ENCODE measurements at places on chromosomes 13 and 19.

DNA sequence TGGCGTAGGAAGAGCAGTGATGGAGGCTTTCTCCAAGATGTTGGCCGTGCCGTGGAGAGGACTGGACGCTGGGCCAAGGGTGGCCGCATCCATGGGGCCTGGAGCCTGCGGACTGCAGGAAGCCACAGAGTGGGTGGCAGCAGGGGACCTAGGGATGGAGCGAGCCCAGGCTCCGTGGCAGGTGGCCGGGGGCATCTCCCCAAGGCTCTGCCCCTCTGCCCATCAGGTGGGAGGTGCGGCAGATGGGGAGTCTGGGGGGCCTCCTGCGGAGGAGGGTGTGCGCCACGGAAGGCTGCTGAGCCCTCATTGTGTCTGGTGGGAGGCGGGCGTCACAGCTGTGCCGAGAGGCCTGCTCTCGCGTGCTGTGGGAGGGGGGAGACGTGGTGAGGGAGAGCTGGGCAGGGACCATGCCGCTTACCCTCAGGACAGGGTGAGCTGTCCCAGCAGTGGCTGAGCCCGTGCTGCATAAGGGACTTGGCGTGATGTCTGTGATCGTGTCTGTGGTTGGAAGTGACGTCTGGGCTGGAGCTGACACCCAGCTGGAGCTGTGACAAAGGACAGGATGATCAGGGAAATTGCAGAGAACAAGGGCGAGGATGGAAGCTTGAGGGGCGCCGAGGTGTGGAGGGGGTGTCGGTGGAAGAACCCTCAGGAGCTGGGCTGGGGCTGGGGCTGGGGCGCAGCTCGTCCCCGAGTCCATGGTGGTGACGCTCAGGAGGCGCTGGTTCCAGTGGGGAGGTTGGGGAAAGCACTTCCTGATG is 13.4 kb downstream of the MCF2L start:
- no peak for DNase-seq

GRCh38 chr19:46408664-46409039 is 4.7 kb downstream of the CCDC8 start:
- peak; percentile 49 for DNase-seq

- DNase-seq = no peak
Measured at GRCh38 chr13:44425041-44425814, 51.6 kb downstream of the SERP2 start.

DNA sequence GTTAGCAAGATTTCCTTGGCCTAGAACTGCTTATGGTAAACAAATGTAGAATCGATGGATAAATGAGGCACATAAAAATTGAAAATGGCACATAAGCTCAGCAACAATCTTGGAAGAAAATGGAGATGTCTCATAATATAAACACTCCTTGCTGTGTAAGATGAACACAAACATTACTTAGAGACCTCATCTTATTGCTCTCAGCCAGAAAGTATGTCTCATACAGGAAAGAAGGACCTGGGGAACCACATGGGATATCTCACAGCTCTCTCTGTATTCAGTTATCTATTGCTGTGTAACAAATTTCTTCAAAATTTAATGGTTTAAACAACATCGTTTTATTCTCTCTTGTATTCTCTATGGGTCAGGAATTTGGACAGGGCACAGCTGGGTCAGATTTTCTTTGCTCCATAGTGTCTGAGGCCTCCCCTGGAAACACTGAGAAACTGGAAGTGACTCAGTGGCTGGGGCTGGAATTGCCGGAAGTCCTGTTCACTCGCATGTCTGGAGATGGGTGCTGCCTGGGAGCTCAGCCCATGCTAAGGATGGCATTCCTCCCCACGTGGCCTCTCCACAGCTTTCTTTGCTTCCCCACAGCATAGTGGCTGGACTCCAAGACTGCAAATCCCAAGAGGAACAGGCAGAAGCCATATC is 105.1 kb downstream of the NUFIP1 start:
- peak; percentile 83 for DNase-seq

- DNase-seq = peak; percentile 76
Measured at GRCh38 chr13:66482836-66483235, 747.3 kb downstream of the PCDH9 start.

GRCh38 chr13:29418026-29418425 is 177.5 kb downstream of the SLC7A1 start:
- no peak for DNase-seq

DNA sequence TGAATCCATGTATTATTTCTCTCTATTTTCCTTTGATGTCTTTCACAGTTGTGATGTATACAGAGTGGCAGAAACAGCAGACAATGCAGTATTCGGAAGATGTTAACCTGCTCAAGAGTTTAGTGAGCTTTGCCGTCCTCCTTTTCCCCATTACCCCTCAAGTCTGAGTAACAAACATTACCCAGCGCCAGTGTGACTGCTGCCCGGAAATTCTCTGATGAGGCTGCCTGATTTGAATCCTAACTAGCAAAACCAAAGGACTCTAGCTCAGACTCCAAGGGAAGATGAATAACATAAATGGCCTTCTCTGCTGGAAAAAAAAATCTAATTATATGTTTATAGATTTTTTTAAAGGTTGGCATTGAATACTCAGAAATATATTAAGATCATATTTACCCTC is 247.3 kb upstream of the SOX21 start:
- no peak for DNase-seq

DNA sequence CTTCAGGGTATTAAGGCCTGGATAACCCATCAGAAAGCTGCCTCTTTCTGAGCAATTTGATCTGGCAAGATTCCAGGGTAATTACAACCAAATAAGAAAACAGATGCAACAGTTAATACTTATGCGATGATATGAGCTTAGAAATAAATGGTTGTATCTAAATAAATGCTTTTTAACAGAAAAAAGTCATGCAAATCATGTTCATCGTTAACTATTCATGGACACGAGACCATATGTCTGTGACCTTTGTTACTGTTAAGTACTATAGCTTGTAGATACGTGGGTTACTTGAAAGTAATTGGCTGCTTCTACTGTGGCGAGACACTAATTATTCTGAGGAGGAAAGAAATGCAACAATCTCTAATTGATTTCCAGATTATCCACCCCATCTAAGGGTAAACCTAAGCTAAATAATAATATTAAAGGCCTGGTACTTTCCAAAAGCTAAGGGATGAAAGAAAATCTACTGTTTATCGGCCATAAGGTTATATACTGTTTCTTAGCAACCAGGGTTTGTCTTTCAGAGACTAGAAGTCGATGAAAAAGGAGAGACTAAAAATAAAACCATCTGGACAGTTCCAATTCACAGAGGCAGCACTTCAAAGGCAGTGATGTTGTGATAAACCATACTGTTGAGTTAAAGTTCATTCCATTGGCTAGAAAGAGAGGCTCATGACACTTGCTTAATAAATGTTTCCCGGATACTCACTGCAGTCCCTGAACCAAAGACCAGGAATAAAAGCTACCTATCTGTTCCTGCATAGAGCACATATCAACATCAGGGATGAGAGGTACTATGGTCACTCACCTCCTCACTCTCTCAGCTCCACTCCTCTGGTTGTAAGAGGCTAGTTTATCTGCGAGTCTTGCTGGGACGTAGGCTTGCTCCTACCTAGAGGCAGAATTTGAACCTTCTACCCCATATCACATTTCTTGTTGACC is 1.5 kb downstream of the EPSTI1 start:
- peak; percentile 76 for DNase-seq

DNA sequence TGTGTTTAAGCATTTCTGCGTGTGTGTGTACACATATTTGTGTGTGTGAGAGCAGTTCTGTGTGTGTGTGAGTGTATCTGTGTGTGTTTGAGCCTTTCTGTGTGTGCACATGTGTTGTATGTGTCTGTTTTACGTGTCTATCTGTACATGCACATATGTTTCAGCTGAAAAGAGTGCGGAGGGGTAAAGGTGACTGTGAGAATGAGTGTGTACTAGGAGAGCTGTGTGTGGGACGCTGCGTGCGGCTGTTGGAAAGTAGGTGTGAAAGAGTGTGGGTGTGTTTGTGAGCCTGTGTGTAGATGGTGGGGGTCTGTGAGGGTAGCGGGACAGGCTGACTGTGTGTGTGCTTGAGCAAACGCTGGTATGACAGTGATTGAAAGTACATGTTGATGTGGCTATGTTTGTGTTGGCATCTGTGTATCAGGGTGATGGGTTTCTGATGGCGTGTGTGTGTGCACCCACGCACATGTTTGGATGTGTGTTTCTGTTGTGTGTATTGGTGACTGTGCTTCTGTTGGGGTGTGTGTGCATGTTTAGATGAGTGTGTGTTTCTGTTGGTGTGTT is 7.5 kb upstream of the TPM4 start:
- DNase-seq = no peak

DNA sequence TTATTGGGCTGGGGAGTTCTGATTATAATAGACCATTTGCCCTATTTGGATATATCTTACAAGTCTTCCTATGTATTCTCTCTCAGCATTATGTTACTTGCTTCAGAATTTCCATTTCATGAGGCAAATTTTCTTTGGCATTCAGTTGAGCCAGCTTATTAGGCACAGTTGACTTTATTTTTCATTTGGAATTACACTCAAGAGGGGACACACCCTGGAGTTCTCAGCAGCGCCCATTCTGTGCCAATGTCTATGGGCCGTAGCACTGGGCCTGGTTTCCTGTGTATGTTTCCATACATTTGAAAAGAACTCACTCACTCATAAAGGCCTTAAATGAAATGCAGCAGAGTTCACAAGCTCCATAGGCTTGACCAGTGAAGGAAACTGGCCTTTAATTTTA is 138.5 kb downstream of the KLF12 start:
- DNase-seq = no peak

GRCh38 chr13:51453207-51453958 is 547 bp upstream of the INTS6 start:
- DNase-seq = no peak

DNA sequence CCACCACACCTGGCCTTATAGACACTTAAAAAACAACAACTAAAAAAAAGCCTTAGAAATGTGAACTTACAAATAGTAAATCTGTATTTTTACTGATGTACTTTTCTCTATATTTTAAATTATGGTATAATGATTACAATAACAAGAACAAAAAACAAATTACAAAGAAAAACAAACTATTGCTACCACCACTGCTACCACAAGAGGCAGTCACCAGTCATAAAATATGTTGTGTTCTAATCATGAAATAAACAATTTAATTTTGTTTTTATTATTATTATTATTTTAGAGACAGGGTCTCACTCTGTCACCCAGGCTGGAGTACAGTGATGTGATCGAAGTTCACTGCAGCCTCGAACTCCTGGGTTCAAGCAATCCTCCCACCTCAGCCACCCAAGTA is 72.2 kb downstream of the DIAPH3 start:
- no peak for DNase-seq

- DNase-seq = no peak
Measured at GRCh38 chr13:45316338-45316737, 24.6 kb downstream of the TPT1 start.

GRCh38 chr19:48194844-48195830 is 24.7 kb downstream of the ZSWIM9 start:
- no peak for DNase-seq

- DNase-seq = no peak
Measured at GRCh38 chr13:89239361-89240127, 1568.4 kb downstream of the SLITRK5 start.

GRCh38 chr19:8141726-8142512 is 7.5 kb downstream of the FBN3 start:
- DNase-seq = no peak

DNA sequence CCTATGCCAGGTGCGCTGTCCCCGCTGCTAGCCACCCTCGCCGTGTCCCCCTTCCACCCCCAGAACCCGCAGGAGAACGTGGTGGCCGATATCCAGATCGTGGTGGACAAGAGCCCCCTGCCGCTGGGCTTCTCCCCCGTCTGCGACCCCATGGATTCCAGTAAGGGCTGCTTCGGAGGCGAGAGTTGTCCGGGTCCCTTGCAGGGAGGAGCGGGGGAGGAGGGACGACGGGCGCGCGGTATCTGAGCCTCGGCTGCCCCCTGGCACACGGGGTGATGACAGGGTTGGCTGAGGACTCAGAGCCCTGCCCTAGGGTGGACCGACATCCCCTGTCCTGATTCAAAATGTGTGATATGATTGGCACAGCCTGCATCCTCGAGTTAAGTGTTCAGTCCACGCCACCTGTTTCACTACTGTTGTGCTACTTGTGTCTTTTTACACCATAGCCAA is 653 bp downstream of the MVB12A start:
- no peak for DNase-seq

DNA sequence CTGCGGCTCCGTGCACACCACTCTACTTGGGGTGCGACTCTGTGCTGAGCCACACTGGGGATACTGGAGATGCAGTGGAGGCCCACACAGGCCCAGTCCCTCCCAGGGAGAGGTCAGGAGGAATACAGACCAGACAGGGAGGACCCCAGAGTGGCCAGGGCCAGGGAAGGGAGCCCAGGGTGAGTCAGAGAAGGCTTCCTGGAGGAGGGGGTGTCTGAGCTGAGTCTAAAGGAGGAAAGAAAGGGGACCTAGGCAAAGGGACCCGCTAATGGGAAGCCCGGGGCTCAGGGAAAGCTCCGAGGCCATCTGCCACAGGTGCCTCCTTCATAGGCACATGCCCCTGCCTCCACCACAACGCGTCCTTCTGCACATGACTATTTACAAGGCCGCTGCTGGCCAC is 13.3 kb upstream of the PRKD2 start:
- DNase-seq = no peak

GRCh38 chr13:38602266-38602665 is 84.6 kb upstream of the FREM2 start:
- peak; percentile 48 for DNase-seq

- DNase-seq = peak; percentile 83
Measured at GRCh38 chr19:55460670-55461258, 678 bp downstream of the ISOC2 start.

DNA sequence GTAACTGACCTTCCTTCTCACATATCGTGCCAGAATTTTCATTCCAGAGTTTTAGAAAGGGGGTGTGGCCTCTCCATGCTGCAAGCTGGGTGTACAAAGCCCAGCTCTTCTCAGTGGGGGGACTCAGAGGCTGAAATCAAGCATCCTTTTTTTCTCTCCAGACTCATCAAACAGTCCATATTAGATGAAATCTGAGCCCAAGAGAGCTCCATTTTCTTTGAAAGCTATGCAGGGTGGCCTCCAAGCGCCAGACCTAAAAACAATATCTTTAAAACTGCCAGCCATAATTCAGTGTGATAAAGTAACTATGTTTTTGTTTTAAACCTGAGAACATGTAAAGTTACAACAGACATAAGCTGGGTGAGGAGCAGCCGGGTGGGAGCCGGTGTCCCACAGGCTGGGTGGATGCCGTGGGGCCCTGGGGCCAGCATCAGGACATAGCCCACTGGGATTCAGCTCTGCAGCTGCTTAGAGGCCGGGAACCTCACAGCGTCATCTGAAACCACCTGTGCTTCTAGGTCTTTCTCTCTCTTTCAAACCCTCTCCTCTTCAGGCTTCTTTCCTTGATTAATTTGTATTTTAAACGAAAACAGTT is 249.2 kb downstream of the ZNF536 start:
- no peak for DNase-seq

DNA sequence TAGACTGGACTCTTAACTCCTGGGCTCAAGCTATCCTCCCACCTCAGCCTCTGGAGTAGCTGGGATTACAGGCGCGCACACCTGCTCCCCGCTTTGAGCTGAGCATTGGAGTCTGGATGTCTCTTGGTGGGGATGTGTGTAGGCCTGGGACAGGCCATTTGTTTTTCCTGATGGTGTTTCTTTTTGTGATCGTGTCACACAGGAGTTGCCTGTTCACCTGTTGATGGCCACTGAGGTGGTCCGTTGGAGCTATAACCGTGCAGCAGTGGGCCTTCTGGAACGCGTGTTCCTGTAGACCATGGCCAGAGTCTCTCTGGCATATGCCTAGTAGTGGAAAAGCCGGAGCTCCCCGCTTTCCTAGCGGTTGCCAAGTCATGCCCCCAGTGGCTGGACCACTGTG is 3.5 kb downstream of the PAK4 start:
- no peak for DNase-seq

- peak; percentile 59 for DNase-seq
Measured at GRCh38 chr19:49567861-49568441, 12.4 kb downstream of the NOSIP start.

Data from iris pigment epithelial cell (primary cell).